Stimulated activated CD8-positive, alpha-beta memory T cell treated with anti-CD3 and anti-CD28 coated beads, Interleukin-4, amount 100 ng/mL, for 4 hours (primary cell): ENCODE measurements at places on chromosomes 1 and 21.

DNA sequence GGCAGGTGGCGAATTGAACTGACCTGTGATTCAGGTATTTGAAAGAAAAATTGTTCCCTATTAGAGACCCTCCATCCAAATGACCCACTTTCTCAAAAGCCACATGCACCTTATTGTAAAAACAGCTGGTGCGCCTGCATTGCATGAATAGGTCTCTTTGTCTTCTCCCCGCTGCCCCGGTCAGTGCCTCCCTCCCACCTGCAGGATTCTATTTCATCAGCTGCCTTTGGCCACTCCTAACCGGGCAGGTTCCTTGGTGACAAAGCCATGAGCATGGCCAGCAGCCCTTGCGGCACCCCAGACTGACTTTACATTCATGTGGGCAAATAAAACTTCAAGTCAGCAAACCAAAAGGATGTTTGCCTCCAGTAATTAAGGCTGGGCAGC, 6.4 kb downstream of the TMPRSS3 start:
- DNase-seq: no peak

DNA sequence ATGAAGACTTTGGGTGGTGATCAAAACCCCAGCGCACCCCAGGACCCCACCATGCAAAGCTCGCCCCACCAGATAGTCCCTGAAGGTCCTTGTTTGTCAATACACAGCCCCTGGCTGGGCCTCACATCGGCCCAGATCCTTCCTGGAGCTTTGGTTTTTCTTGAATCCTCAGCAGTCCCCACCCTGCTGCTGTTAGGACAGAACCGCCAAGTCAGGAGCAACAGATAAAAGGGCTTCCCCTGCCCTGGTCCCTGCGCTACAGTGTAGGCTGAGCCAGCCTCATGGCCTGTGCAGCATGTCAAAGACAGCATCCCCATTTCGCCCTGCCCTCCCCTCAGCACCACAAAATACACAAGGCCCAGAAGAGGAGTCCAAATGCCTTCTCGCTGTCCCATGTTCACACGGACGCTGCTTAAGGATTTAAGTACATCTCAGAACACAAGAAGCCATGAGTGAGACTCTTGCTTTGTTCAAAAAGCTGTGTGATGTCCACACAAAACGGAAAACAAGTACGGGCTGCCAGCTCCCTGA, 65.7 kb downstream of the PSMG1 start:
- DNase-seq: no peak

GRCh38 chr1:207833381-207833780, 77.5 kb downstream of the CD34 start:
- no peak for DNase-seq

- no peak for DNase-seq
Observed at GRCh38 chr21:44871576-44872269, 1.8 kb downstream of the PTTG1IP start.

- no peak for DNase-seq
Observed at GRCh38 chr1:172476218-172476811, 32.4 kb upstream of the PIGC start.

DNA sequence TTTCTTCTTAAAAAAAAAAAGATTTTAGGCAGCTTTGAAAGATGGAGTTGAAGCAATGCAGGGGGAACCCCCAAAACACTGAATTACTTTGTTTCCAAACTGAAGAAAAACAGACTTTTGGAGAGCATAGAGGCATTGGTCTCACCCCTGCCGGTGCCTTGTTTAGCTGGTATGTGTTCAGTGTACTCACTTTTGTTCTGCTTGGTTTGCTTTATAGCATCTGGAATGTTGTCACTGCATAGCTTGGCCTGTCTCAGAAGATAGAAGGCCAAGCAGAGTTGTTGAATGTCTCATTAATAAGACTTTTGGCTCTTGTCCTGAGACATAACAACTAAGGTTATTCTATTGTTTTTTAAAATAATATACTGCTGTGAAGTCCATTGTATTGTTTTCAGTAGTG, 6.9 kb downstream of the THRAP3 start:
- no peak for DNase-seq

DNA sequence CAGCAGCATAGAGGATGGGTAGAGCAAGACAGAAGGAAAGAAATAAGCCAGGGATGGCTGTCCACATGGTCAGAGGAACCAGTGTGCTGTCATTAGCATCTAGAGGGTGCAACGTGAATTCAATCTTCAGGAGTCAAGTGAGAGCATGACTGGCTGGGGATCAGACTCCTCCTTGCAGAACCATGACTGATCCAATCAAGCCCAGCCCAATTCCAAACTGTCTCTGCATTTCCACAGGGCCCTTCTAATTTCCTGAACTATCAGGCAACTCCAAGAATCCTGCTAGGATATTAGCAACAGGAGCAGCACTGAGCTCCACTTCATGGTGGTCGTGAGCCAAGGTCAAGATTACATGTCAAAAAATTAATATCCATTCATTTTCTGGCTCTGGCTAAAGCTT, 166.8 kb upstream of the CAMK1G start:
- no peak for DNase-seq
